Thoracic aorta (tissue), 2 donors: ENCODE measurements at places on chromosomes 7 and 10. TPM values are rescaled to one million over a fixed set of nuclear protein-coding genes. Genes with fewer than 3 reads are reported as not detected.
A peak's percentile ranks its signal among the peaks of the same experiment; 100 is the strongest.

The MYOZ1 gene
- total RNA-seq: 5.9 TPM

DNA sequence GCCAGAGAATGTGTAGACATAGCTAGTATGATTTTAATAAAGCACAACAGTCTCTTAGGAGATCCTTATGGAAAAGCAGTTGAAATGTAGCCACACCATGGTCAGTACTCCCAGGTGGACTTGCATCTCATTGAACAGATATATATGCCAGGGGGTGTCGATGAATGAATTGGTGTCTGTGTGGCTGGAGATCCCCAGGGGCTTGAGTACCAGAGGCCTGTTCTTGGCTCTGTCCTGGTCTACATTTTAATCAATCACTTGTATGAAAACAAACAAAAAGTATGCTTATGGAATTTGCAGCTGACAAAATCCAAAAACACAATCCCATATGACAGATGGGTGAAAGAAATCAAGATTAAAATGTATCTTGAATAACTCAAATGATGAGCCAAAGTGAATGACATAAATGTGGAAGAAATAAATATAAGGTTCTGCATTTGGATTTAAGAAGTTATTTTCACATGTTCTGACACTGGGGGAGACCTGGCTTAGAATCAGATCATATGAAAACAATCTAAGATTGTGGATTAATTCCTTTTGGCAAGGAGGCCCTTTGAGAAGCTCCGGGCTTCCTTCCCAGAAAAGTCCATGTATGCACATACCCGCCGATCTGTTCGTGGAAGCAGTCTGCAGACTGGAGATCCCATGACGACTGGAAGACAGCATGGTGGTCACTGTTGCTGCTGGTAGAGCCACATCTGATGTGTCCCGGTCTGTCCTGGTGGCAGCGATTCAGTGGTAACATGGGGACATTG lies 15.6 kb downstream of the CLEC2L start:
- no peaks in the 10 kb centered on the region for H3K36me3 ChIP-seq
- DNase-seq: no peak
- H3K27me3 ChIP-seq: no peaks in the 10 kb centered on the region

DNA sequence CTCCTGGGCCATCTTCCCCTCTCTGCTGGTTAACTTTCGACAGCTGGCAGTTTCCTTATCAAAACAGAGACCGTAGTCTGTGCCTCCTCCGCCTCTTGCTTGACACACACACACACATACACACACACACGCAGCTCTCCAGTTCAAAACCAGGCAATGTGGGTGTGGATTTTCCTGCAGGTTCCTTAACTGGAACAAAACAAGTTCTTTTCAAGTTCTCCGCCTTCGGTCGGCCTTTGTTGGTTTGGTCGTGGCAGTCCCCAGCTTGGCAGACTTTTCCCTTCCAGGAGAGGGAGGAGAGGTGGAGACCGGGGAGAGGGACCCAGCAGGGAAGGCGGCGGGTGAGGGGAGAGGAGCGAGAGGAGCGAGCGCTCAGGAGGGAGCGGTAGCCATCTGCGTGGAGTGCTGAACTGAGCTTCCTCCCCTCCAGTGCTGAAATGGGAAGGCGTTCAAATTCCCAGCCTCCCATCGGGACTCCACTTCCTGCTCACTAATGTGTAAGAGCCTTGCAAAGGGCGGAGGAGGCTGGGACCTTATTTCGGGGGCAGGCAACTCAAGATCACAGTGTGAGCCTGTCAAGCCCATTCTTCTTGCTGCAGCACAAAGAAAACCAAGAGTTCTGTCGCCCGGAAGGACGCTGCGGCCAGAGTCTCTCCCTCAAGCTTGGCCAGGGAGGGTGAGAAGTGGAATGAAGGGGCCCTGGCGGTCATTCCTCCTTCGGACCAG lies 120.6 kb downstream of the PRPF18 start:
- no peaks in the 10 kb centered on the region for H3K36me3 ChIP-seq
- peaks cover 41% of the 10 kb centered on the region for H3K4me1 ChIP-seq
- H3K4me3 ChIP-seq: peak overlapping the region; percentile 72
- H3K27me3 ChIP-seq: no peaks in the 10 kb centered on the region
- DNase-seq: peak; percentile 60

GRCh38 chr10:1022413-1022812 lies 3.2 kb downstream of the IDI2 start:
- H3K4me1 ChIP-seq: no peaks in the 10 kb centered on the region
- no peaks in the 10 kb centered on the region for H3K27me3 ChIP-seq
- peaks cover 14% of the 10 kb centered on the region for H3K36me3 ChIP-seq
- H3K27ac ChIP-seq: no peak overlapping the region

DNA sequence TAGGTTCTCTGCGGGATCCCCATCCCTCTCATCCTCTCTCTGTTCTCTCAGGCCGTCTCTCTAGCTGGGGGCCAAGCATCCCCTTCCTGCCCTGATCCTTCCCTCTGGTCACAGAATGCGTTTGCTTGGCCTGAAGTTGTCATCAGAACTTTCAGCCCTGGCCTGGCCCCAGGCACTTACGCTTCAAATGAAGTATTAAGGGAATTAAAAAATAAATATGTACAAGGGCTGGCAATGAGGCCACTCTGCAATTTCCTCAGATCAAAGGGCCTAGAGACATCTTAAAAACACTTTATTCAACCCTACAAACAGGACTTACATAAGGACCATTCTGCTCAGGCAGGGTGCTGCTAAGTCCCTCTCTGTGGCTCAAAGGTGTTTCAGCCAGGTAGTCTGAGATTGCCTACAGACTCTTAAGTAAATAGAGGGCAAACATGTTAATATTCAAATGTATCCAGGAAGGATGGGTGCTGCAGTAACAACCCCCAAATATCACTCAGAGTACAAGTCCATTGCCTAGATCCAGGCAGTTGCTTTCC lies 16.0 kb downstream of the SFTPD start:
- H3K27me3 ChIP-seq: no peaks in the 10 kb centered on the region
- peaks cover 2% of the 10 kb centered on the region for H3K36me3 ChIP-seq
- H3K27ac ChIP-seq: no peak overlapping the region
- DNase-seq: no peak
- no peaks in the 10 kb centered on the region for H3K4me1 ChIP-seq

DNA sequence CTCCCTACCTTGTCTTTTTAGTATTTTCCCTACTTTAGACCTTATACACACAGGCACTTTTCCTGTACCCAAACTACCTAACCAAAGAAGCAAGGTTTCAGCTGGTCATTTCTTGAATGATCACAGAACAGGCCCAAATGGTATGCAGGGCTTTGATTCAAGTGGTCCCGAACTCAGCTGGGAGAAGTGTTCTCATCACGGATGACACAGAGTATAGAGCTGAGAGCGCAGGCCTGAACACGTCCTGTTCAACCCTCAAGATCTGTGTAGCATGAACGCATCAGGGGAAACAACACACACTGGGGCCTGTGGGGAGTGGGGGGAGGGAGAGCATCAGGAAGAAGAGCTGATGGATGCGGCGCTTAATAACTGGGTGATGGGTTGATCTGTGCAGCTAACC lies 318.2 kb downstream of the SFMBT2 start:
- no peak overlapping the region for H3K27ac ChIP-seq
- H3K4me3 ChIP-seq: no peak overlapping the region
- no peaks in the 10 kb centered on the region for H3K4me1 ChIP-seq
- no peak for DNase-seq
- no peaks in the 10 kb centered on the region for H3K27me3 ChIP-seq
- no peaks in the 10 kb centered on the region for H3K36me3 ChIP-seq
